ENCODE measurements at places on chromosomes 11 and 22.

DNA sequence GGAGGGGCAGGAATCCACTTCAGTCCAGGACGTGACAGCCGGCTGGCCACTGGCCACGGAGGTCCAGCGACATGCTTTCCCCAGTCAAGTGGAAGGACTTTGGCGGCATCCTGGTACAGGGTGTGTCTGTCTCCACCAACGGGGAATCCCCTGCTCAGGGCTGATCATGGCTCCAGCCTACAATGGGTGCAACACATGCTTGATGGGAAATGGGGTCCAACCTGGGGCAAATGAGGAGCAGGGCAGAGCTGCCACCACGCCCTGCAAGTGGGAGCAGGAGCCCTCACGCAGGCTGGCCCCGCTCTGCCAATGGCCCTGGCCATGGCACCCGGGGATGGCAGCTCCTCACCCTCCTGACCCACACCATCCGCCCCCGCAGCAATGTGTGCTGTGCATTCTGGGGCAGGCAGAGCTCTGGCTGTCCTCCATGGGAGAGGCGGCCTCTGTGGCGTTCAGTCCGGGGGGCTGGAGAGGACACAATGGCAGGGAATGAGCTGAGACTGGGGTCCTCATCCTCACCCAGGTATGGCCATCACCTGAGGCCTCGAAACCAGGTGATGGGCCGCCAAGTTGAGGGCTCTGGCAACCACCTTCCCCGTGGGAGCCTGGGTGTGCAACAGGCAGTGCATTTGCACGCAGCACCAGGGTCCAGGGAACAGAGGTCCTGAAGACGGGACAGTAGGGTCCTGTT lies 5.8 kb upstream of the SEPTIN5 start:
- no peak for DNase-seq

- DNase-seq = no peak
These were observed 91.1 kb upstream of the B3GAT1 start for GRCh38 chr11:134503100-134503499.

GRCh38 chr22:38219632-38220031 lies 17.8 kb downstream of the MAFF start:
- no peak for DNase-seq

DNA sequence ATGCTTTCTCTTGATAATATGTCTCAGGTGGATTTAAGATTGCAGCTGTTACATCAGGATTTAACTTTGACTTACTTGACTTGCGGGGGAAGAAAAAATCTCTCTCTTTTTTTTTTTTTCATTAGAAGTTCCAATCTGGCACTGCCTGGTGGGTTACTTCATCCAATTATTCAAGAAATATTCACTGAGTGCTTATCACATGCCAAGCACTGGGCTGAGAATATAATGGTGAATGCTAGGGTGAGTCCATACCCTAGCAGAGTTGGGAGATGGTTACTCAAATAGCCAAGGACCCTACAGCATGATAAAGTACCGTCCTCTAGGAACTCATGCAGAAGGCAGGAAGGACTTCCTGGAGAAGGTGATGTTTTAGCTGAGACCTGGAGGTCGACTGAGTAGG lies 57.9 kb upstream of the EIF3D start:
- no peak for DNase-seq

DNA sequence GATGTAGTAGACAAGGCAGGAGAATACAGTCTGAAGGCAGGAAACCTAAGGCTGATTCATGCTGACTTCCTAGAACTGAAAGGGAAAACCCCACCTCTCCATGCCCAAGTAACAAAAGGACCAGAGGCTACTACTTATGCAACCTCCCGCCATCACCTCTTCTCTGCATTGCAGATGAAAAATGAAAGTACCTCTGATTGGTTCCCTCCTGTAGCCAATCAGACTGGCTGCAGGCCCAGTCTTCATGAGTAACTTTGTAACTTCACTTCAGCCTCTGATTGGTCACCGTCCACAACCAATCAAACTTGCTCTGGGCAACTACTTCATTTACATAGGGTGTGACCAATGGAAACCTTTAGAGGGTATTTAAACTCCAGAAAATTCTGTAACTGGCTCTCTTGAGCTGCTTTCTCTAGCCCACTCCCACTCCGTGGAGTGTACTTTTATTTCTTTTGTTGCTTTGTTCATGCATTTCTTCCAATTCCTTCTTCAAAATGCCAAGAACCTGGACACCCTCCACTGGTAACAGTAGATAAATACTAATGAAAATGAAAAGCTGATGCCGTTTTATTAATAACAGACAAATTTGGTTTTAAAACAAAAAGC lies 5.2 kb upstream of the MAP6 start:
- DNase-seq = no peak

DNA sequence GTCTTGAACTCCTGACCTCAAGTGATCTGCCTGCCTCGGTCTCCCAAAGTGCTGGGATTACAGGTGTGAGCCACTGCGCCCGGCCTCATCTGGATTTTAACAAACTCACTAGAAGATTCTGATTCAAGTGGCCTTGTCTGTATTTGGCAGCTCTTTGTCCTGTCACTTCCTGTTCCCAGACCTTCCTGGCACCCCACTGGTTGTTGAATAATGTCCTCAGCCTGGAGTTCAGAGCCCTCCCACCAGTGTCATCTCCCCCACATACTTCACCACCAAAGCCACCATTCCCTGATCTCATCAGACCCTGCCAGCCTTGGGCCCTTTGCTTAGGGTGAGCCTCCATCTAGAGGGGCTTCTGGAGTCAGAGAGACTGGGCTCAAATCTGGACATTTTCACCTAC lies 3.3 kb downstream of the PELI3 start:
- DNase-seq = no peak

DNA sequence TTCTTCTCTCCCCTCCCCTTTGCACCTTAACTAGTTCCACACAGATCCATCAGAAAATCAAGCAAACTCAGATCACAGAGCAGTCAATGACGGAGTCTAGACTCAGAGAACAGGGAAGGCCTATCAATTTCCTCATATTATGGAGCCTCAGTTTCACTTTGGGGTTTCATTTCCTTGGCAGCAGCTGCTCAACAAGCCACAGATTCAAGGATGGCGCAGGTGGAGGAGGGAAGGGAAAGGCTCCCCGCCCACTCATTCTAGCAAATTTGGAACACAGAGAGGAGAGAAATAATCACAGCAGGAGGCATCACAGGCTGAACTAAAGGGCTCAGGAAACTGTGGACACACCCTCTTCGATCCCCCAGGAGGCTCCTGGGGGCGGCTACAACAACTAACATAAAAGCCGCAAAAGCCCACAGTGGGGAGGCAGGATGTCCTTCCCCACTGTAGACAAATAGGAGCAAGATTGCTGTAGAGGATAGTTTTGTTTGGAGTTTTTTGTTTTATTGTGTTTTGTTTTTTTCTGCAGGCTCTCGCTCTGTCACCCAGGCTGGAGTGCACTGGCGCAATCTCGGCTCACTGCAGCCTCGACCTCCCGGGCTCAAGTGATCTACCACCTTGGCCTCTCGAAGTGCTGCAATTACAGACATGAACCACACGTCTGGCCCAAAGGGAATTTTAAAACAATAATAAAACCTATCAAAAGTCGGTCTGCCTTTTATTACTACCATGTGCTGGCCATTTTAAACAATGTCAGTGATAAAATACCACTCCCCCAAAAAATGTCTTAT lies 3.4 kb downstream of the PLAAT3 start:
- DNase-seq = peak; percentile 64

- no peak for DNase-seq
These were observed 2.5 kb upstream of the INPP5J start for GRCh38 chr22:31120230-31120629.

DNA sequence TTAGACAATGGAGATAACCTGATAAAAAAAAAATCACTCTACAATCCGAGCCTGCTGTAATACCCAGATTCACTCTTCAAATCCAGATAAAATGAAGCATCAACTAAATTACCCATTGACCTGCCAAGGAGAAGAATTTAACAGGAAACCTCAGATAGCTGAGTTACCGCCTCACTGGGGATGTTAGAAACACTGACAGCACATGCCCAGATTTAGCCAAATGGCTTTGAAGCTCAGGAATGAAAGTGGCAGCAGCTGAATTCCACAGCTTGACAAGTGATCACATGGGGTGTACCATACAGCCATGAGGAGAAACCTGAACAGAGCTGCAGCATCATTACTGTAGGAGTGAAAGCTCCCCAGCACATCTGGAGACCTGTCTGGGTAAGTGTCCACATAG lies 807.6 kb downstream of the DLG2 start:
- DNase-seq = no peak

DNA sequence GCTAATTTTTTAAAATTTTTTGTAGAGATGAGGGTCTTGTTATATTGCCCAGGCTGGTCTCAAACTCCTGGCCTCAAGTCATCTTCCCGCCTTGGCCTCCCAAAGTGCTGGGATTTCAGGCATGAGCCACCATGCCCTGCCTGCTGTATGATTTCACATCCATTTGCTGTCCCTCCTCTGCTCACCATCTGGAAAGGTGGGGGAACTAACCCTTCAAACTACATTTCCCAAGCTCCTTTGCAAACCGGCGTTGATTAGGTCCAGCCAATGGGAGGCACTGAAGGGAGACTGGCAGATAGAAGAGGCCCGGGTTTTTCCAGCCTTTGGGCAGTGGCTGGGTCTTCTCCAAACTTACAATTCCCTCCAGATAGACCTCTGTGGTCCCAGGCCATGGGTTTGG lies 19.3 kb downstream of the RFPL1 start:
- peak; percentile 5 for DNase-seq

GRCh38 chr22:50547263-50547985 lies 1.7 kb downstream of the KLHDC7B start:
- DNase-seq = no peak

GRCh38 chr22:32589007-32589406 lies 114.4 kb downstream of the FBXO7 start:
- no peak for DNase-seq

GRCh38 chr11:12270215-12270797 lies 107.1 kb upstream of the PARVA start:
- DNase-seq = no peak

DNA sequence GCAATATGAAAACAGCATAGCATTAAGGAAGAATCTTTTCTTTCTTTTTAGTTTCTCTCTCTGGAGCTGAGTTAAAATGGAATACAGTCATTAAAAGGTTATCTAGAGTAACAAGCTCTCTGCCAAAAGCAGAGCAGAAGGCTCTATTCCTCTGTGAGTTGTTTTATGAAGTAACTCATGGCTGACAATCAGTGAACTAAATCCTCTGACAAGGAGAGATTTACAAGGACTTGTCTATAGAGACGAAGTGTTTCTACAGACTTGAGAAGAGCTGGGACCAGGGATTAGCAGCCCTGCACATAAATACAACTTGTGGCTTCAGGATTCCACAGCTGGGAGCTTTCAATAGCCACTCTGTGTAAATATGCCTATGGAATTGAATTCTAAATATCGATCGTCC lies 192.5 kb upstream of the RAG2 start:
- DNase-seq = no peak

DNA sequence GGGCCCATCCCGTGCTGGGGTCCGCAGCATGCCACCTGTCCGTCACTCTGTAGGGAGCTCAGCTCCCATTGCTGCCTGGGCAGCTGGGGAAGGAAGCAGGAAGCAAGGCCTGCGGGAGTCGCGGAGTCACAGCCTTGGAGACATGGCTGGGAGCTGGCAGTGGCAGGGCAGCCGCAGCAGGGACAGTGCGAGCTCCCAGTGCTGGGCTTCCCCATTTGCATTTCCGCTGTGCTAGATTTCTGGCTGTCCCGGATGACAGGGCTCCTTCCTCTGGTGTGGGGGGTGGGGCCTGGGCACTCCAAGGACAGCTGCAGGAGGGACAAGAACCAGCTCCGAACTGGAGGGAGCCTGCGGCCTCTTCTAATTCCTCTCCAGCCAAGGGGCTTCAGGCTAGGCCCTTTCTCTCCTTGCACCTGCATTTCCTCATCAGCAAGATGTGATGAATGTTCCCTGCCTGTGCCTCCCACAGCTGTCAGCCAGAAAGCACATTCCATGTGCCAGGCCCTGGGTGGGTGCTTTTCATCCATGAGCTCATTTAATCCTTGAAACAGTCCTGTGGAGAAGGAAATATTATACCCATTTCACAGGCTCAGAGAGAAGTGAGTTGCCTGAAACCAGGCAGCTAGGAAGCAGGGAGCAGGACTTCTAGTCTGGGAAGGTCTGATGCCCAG lies 48.0 kb downstream of the MYO7A start:
- DNase-seq = no peak

GRCh38 chr11:70139785-70140410 lies 61.8 kb downstream of the ANO1 start:
- no peak for DNase-seq

GRCh38 chr11:45079943-45080719 lies 66.3 kb upstream of the PRDM11 start:
- peak; percentile 21 for DNase-seq

DNA sequence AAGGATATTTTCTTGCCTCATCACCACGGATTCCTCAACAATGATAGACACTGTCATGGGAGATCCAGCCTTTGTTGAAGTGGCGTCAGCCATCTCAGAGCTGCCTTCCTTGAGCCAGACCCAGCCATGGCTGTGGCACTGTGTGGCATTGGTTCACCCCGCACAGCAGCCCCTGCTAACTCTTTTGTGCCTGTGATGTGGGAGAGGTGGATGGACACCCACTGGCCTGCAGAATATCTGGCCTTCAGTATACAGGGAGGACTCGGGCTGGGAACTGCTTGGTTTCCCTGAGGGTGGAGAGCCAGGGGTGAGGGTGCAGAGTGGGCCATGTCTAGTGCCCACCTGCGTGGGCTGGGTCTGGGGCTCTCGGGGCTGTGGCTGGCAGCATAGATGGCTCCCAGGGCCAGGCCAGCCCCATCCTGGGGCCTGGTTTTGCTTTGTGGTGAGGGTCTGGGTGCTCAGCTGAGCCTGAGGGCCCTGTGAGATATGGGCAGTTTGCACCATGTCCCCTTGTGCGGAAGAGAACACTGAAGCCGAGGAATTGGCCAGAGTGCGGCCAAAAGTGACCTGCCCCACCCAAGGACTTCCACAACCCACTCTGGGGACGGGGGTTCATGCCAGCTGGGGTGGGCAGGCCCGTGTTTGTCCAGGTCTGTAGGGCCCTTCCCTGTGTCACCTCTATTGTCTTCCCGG lies 6.1 kb downstream of the CLDN5 start:
- DNase-seq = no peak

DNA sequence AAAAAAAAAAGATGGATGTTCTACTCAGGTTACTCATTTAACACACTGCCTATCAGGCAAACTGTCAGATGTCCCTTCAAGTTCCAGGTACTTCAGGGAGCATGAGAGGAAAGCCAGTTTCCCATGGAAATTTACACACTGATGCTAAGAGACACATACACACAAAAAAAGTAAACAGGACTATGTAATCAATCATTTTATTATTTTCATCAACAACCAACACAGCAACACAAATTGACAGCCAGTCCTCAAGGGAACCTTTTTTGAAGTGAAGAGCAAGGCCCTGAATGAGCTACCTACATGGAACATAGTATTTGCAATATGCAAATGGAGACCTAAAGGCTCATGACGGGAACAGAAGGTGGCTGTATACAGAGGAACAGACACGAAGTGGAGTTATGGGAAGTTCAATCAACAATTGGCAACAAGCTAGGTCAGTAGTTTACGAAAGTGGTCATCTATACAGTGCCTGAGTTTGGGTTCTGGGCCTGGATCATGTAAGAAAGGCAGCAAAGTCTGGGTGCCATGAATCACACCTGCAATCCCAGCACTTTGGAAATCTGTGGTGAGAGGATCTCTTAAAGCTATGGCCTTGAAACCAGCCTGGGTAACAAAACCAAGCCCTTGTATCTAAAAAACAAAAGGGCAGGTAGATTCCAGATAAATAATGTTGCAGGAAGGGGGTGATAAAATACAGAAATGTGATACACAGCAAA lies 12.6 kb upstream of the WDR74 start:
- DNase-seq = no peak

All from NCI-H345 (cell line).